ENCODE measurements at places on chromosomes 4 and X.

- DNase-seq: no peak
These were observed 12.1 kb downstream of the TEX13B start for GRCh38 chrX:107970073-107970472.

DNA sequence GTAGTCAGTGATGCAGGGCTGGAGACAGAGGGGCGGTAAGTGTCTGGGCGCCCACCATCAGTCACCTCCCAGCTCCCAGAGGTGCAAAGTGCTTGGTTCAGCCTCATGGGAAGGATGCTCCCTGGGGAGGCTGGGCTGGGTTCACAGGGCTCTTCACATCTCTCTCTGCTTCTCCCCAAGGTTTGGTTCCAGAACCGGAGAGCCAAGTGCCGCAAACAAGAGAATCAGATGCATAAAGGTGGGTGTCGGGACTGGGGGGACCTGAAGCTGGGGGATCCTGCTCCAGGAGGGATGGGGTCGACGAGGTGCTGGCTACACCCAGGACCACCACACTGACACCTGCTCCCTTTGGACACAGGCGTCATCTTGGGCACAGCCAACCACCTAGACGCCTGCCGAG, 10.1 kb downstream of the SHOX start:
- DNase-seq: no peak

- DNase-seq: no peak
These were observed 121.9 kb upstream of the ANK2 start for GRCh38 chr4:112927544-112927943.

DNA sequence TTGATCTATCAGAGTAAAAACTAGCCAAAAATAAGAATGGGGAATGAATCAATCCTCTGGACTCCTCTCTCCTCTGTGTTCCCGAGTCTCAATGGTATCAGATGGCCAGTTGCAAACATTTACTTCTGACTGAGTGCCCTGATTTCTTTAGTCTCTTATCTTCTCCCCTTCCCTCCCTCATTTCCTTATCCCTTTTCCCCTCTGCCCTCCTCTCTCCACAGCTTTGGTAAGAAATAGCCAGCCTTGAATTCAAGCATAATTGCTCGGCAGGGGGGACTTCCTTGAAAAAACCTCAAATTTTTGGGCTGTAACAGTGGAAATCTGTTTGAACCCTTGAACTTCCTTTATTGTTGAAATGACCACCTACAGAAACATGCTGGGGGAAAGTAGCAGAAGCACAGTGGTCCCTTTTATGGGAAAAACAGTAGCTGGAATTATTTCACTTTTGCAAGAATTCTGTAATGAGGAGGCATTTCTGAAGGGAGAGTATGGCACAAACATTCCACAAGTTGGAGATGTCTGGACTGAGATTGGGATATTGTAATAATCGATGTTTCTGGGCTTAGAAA, 40.3 kb downstream of the NHS start:
- DNase-seq: no peak

GRCh38 chr4:44493924-44494323, 45.3 kb upstream of the KCTD8 start:
- peak; percentile 7 for DNase-seq

- DNase-seq: no peak
These were observed 116.4 kb downstream of the ZNF827 start for GRCh38 chr4:145822181-145822580.
